ENCODE measurements at places on chromosomes 5 and 9.

- DNase-seq = no peak
Measured at GRCh38 chr9:108783326-108783725, 72.5 kb downstream of the ACTL7B start.

DNA sequence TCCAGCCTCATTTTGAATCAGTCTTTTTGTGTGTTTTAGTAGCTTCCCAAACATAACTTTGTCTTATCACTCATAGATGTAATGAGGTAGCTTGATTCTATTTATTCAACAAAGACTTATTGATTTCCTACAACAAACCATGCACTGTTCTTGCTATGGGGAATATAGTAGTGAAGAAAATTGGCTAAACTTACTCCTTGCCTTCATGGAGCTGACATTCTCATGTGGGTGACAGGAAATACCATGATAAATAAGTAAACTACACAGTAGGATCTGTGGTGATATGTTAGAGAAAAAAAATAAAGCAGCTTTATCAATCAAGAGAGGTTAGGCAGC is 255.7 kb upstream of the TNC start:
- DNase-seq = no peak

DNA sequence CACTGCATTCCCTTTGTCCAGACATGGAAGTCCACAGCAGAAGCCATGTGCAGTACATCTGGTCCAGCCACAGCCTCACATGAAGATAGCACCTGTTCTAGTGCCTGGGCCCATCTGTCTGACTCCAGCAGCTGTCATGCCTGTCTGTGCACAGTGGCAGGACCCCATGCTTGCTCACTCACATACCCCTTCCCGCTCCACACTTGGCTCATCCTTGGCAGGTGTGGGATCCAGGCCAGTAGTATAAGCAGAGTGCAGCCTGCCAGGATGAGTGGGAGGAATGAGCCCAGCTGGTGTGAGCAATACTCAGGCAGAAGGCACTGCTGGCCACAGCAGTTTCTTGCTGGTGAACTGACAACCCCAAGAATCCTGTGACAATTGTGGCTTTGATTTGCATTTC is 168.0 kb downstream of the PRDM9 start:
- DNase-seq = no peak

GRCh38 chr9:132023419-132024180 is 56.1 kb downstream of the MED27 start:
- no peak for DNase-seq

GRCh38 chr5:9739135-9739534 is 109.0 kb upstream of the TAS2R1 start:
- DNase-seq = no peak

DNA sequence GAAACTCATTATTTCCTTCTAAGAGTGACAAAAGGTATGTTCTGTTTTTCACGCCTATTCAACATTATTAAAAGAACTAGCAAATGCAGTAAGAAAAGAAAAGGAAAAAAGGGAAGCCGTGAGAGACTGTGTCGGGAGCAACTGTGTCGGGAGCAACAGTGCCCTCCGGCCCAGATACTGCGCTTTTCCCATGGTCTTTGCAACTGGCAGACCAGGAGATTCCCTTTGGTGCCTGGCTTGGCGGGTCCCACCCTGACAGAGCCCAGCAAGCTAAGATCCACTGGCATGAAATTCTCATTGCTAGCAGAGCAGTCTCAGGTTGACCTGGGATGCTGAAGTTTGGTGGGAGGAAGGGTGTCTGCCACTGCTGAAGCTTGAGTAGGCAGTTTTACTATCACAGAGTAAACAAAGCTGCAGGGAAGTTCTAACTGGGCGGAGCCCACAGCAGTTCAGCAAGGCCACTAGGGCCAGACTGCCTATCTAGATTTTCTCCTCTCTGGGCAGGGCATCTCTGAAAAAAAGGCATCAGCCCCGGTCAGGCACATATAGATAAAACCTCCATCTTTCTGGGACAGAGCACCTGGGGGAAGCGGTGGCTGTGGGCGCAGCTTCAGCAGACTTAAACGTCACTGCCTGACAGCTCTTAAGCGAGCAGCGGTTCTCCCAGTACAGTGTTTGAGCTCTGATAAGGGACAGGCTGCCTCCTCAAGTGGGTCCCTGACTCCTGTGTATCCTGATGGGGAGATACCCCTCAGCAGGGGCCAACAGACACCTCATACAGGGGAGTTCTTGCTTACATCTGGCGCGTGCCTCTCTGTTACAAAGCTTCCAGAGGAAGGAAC is 1237.4 kb upstream of the CDH18 start:
- DNase-seq = no peak

GRCh38 chr9:130118841-130119518 is 53.2 kb upstream of the NCS1 start:
- no peak for DNase-seq

GRCh38 chr5:139797856-139798510 is 2.4 kb downstream of the PSD2 start:
- DNase-seq = no peak

DNA sequence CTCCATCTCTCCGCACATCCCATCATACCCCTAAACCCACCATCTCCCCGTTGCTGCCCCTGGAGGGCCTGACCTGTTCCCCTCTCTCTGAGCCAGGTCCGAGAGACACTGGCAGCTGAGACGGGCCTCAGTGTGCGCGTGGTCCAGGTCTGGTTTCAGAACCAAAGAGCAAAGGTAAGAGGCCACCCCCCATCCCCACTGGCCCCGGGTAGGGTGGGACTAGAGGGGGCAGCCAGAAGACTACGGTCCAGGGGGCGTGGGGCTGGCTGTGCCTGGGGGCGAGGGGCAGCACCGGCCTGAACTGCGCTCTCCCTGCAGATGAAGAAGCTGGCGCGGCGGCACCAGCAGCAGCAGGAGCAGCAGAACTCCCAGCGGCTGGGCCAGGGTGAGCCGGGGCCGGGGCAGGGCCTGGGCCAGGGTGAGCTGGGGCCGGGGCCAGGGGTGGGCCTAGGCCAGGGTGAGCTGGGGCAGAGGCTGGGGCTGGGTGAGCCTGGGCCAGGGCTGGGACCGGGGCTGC is 79.8 kb downstream of the LMX1B start:
- DNase-seq = no peak

GRCh38 chr5:14834584-14835550 is 36.7 kb downstream of the ANKH start:
- no peak for DNase-seq

GRCh38 chr9:129221979-129222635 is 44.0 kb upstream of the IER5L start:
- DNase-seq = no peak

DNA sequence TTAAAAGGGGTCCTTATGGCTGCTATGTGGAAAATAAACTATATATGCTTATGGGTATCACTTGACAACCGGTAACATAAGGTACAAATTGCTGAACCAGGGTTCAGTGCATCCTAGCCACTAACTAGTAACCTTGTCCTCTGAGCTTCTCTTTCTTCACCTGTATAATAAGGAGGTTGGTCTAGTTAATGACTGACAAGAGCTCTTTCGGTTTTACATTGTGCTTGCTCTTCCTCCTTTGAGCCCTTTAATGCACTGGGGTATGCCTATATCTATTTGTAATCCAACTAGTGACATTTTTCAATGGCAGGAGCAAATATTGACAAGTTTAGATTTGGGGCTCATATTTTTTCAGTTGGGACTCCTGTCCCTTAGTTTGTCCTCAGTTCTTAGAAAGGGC is 66.1 kb downstream of the NPR3 start:
- DNase-seq = no peak

DNA sequence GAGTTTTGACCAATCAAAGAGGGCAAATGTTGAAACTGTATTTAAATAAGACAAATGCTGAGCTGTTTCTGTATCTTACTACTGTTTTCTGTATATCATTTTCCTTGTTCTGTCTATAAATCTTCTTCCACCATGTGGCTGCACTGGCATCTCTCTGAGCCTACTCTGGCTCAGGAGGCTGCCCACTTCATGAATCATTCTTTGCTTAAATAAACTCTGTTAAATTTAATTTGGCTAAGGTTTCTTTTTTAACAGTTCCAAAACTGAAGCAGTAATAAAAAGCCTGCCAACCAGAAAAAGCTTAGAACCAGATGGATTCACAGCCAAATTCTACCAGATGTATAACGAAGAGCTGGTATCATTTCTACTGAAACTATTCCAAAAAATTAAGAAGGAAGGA is 40.2 kb upstream of the TAS2R1 start:
- no peak for DNase-seq

DNA sequence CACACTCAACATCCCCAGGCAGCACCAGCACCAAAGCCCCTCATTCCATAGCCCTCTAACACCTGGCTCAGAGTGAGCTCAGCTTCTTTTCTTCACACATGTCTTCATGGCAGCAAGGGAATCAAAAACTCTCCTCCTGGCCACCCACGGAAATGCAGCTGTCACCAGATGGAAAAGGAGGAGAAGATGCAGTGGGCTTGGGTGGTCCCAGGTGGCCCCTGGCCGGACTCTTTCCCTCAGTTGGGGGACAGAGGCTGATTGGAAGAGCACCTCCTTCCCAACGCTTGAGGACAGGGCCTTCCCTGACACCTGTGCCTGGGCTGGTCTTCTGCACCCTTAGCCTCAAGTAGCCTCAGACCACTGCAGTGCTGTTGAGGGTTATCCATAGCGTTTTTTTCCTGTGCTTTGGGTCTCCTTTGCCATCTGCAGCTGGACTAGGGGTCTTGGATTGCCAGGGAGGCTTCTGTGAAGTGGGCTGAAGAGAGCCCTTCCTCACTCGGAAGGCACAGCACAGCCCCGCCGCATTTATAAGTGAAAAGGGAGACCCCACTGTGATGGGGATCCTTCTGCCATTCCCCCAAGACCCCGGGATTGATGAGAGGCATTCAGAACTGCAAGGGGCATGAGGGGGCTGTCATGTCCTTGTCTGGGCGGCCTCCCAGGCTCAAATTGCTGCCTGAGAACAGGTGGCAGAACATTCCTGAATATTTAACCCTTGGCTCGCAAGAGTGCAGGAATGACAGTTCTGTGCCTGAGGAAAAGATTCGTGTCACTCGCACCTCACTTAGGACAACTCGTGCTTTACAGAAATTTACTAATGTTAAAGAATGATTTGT is 200.0 kb downstream of the AUH start:
- DNase-seq = no peak

DNA sequence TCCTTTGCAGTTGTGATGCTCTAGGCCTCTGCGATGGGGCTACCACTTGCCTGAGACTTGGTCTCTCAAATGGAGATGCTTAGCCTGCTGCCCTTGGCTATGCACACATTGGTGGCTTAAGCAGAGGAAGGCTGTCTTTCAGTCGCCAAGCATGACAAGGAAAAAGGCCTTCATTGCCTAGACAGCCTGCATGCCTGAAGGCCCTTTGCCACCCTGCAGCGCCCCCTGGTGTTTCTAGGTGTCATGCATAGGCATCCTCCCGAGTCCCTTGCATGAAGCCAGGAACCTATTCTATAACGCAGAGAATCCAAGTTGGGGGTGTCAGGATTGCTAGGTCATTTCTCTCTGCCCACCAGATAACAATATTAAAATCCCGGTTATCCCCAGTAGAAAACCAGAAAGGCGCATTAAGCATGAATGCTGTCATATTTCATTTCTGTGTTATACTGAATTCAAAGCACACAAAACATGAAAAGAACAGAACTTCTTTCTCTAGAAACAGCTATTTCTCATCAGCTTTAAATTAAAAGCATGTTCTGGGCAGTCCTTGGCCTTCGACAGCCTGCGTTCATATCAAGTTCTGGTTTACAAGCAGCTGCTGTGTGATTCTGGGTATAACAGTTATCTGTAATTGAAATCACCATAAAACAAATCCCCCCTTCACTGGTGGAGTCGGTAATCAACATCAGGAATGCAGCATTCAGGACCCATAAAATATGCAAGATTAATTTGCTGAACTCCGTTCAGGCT is 59.7 kb upstream of the TRPC7 start:
- peak; percentile 46 for DNase-seq

DNA sequence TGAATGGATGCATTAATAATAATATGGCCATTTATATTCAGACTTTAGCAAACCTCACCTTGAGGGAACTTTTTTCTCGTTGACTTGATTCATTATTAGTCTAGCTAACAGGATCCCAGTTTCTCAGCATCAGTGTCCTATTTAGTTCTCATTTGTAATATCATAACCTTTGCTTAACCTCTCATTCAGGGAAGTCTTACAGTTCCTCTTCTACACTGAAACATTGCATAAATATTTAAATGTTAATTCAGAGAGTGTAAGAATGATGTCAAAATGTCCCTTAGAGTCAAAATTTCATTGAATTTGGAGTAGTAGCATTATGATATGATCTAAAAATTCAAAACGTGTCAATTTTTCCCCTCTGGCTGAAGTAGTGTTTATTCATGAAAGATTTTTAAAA is 650.1 kb downstream of the EFNA5 start:
- no peak for DNase-seq

DNA sequence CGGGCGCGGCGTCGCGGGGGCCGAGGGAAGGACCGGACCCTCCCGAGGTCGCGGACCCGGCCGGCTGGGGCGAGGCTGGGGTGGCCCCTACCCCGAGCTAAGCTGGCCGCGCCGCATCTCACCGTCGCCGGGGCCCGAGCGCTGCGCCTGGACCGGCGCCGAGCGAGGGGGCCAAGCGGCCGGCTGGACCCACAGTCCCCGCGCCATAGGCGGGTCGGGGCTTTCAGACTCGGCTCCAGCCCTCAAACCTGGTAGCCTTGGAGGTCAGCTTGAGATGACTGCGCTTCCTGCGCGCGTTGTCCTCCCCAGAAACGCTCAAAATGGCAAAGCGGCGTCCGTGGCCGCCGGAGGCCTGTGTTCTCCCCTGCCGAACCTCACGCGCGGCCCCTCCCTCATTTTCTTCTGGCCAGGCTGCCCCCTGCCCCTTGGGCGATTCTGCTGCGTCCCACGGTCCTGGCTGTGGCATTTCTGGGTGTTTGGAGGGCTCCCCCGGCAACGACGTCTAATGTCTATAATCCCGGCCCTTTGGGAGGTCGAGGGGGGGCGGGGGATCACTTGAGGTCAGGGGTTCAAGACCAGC is 8.7 kb upstream of the GRIN1 start:
- no peak for DNase-seq

DNA sequence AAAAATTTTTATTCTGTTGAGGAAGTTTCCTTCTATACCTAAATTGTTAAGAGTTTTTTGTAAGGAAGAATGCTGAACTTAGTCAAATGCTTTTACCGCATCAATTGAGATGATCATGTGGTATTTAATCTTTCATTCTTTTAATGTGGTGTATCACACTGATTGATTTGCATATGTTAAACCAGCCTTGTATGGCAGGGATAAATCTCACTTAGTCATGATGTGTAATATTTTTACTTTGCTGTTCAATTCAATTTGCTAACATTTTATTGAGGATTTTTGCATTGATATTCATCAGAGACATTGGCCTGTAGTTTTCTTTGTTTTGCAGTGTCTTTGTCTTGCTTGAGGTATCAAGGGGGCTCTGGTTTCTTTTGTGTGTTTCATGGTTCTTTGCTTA is 125.3 kb upstream of the MEF2C start:
- DNase-seq = no peak

DNA sequence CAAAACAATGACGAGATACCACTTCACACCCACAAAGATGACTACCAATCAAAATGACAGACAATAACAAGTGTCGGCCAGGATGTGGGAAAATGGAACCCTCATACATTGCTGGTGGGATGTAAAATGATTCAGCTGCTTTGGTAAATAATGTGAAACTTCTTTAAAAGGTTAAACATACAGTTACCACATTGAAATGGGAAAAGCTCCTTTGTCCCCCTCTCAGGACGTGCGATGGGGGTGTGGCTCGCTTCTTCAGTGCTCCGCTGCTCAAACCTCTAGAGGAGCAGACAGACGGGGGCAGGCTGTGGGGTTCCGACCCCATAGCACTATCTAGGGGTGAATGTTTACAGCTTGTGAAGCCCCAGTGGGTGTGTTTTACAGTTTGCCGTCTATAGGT is 8.0 kb upstream of the PLPP6 start:
- DNase-seq = no peak

All from SW 1271 (cell line).